ENCODE measurements at places on chromosomes 5 and 9.
A peak's percentile ranks its signal among the peaks of the same experiment; 100 is the strongest.

DNA sequence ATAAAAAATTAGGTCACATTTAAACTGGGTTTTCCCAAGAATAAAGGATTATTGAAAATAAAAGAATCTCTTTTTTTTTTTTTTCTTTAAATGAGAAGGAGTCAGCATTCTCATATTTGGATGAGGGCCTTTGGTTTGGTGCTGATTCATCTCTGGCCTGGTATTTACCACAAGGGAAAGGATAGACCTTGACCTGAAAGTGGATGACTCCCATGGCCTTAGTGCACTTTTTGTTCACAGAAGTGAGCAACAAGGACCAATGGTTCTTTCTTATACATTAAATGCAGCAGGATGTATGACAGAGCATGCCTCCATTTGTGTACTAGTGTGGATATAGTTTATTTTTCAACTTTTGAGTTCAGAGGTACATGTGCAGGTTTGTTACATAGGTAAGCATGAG, 6.9 kb downstream of the YTHDC2 start:
- no peak overlapping the region for H3K27ac ChIP-seq
- peaks cover 60% of the 10 kb centered on the region for H3K4me1 ChIP-seq
- no peak for DNase-seq
- no peaks in the 10 kb centered on the region for H3K36me3 ChIP-seq
- H3K27me3 ChIP-seq: no peaks in the 10 kb centered on the region
- no peak overlapping the region for H3K4me3 ChIP-seq

- no peak overlapping the region for H3K27ac ChIP-seq
- no peaks in the 10 kb centered on the region for H3K4me1 ChIP-seq
- H3K27me3 ChIP-seq: no peaks in the 10 kb centered on the region
- no peak for DNase-seq
- H3K36me3 ChIP-seq: no peaks in the 10 kb centered on the region
Observed at GRCh38 chr9:85421641-85422040, 320.1 kb downstream of the AGTPBP1 start.

DNA sequence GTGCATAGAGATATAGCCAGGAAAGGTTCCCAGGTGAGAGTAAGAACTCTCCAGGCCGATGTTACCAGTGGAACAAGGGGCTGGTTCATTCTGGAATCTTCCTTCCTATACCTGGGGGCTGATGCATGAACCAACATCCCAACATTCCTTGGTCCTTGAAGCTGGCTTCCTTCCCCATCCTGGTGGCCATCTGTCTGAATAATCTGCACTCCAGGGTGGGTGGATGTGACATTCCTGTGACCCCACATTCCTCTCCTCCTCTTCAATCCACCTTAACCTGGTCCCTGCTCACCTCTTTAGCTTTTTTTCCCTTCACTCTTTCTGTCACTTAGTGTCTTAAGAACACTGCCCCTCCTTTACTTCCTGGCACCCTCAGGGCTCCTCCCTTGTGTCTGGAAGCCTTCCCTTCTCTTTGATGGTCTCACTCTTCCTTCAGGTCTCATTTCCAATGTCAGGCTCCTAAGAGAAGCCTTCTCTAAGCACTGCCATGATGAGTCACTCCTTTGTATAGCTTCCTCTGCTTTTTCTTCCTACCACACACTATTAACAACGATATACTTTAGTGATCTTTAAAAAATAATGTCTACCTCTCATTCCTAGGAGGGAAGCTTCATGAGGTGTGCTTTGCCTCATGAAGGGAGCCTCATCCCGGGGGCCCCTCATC, 80.3 kb downstream of the BOD1 start:
- H3K36me3 ChIP-seq: no peaks in the 10 kb centered on the region
- H3K4me1 ChIP-seq: no peaks in the 10 kb centered on the region
- DNase-seq: no peak
- H3K27me3 ChIP-seq: no peaks in the 10 kb centered on the region

DNA sequence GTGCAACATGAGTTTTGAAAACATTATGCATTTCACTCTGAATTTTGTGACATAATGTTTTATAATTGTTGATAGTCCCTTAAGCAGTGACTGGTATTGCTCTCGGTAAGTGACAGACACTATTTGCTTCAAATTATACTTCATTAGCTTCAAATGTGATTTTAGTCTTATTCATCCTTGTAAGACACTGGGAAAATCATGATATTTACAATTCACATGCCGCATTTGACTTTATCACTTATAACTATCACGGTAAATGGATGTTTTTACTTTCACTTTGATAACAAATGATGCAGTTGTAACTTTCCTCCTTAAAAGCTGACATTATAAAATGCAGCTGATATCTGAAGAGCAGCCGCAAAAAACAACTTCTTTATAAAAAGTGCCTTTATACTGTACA, 44.1 kb upstream of the ITGA2 start:
- no peaks in the 10 kb centered on the region for H3K27me3 ChIP-seq
- peak overlapping the region; percentile 33 for H3K4me3 ChIP-seq
- H3K4me1 ChIP-seq: peaks cover 9% of the 10 kb centered on the region
- no peak for DNase-seq
- H3K36me3 ChIP-seq: no peaks in the 10 kb centered on the region

- no peaks in the 10 kb centered on the region for H3K27me3 ChIP-seq
- H3K4me3 ChIP-seq: no peak overlapping the region
- DNase-seq: no peak
- H3K4me1 ChIP-seq: peaks cover 4% of the 10 kb centered on the region
- no peak overlapping the region for H3K27ac ChIP-seq
Observed at GRCh38 chr5:107533910-107534876, 136.5 kb downstream of the EFNA5 start.

DNA sequence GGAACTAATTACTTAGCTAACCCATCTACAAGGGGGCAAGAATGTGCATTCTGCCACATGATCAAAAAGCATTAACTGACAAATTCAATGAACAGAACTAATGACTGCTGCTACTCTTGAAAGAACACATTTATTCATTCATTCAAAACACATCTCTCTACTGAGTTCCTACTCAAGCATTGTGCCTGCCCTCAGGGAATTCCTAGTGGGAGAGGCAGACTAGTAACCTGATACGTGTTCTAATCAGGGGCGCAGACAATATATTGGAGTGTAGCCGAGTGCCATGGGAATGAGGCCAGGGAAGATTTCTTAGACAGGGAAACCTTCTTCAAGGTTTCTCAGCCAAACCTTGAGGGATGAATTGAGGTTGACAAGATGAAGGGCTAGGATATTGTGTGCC, 56.7 kb upstream of the PAPPA start:
- no peak overlapping the region for H3K27ac ChIP-seq
- no peaks in the 10 kb centered on the region for H3K4me1 ChIP-seq
- H3K36me3 ChIP-seq: no peaks in the 10 kb centered on the region

- no peaks in the 10 kb centered on the region for H3K27me3 ChIP-seq
- no peaks in the 10 kb centered on the region for H3K4me1 ChIP-seq
- H3K36me3 ChIP-seq: no peaks in the 10 kb centered on the region
- no peak for DNase-seq
Observed at GRCh38 chr5:93421987-93422401, 159.0 kb downstream of the NR2F1-AS1 start.

GRCh38 chr9:94909965-94910730, 183.6 kb downstream of the AOPEP start:
- no peak overlapping the region for H3K4me3 ChIP-seq
- no peak for DNase-seq
- H3K27ac ChIP-seq: no peak overlapping the region
- H3K4me1 ChIP-seq: no peaks in the 10 kb centered on the region
- no peaks in the 10 kb centered on the region for H3K27me3 ChIP-seq
- no peaks in the 10 kb centered on the region for H3K36me3 ChIP-seq

GRCh38 chr9:114910541-114910940, 19.9 kb downstream of the TNFSF8 start:
- peaks cover 12% of the 10 kb centered on the region for H3K36me3 ChIP-seq
- H3K4me1 ChIP-seq: peaks cover 92% of the 10 kb centered on the region
- H3K4me3 ChIP-seq: no peak overlapping the region
- DNase-seq: no peak

DNA sequence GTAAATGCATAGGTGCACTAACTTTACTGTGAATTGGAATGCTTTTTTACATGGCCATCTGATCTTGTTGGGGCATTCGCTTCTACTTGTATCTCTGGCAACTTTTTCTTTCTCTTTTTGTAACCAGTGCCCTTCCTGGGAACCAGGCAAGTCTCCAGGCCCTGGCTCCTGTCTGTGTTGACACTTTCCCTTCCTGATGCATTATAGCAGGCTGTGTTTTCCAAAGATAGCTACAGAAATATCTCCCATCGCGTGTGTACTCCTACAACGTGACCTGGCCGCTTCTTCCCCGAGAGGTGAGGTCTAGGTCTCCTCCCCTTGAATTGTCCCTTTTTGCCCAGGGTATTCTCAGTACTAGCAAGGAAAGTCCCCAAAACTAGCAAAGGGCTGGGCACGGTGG, 81.1 kb upstream of the SPIN1 start:
- H3K36me3 ChIP-seq: no peaks in the 10 kb centered on the region
- no peaks in the 10 kb centered on the region for H3K27me3 ChIP-seq
- DNase-seq: no peak

DNA sequence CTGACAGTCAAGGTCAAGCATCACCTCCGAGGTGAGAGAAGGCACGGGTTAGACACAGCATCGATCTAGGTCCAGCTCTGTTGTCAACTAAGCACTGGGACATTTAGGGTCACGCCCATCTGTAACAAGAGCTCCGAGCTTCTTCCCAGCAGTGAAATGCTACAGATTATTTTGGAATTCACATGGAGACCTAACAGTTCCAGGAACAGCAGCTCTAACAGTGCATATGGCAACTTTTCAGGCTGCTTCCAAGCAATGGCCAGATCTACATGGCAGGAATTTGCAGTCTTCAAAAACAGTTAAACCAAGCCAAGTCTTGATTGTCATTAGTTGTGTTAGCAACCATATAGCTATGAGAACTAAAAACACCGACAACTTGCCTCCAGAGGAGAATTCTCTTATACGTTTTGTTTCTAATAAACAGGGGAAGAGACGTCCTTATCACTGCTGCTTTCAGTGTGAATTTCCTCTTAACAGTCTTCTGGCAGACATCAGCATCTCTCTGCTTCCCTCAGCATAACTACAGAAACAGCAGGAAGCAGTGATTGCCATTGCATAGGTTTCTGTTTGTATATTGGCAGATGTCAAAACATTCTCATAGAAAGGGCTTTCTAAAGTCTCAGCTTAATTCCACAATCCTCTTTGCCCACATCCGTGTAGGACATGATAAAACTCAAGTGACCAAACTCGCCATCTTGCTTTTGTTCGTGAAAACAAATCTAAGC, 242.1 kb upstream of the DAPK1 start:
- H3K27ac ChIP-seq: no peak overlapping the region
- no peaks in the 10 kb centered on the region for H3K4me1 ChIP-seq
- no peaks in the 10 kb centered on the region for H3K36me3 ChIP-seq
- no peak for DNase-seq
